ENCODE measurements at places on chromosomes 2 and 18.

DNA sequence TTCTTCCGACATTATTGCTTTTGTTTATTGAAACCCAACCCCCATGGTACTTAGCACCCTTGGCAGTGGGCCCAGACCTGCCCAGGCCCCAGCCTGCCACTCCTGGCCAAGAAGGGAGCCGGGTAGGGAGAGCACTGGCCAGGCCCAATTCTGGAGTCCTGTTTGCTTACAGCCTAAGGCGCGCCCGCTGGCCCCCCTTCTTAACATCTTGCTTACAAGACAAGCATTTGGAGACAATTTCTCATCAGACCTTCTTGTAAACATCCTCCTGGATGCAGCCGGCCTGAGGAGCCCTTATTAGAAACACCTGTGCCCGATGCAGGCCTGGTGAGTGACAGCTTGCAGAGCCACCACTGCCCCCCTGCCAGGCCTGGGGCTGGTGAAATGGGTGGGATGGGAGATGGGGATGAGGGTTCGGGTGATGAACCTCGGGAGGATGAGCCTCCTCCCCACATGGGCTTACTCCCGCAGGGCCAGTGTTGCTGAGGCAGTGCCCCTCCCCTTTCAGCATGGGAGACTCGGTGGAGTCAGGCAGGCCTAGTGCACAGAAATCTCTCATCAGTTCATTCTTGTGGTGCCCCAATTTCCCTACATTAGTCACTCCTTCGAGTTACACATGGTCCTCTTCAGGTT is 217.5 kb downstream of the CYP26B1 start:
- DNase-seq: no peak

GRCh38 chr2:226130192-226130591 is 669.4 kb downstream of the IRS1 start:
- DNase-seq: no peak

DNA sequence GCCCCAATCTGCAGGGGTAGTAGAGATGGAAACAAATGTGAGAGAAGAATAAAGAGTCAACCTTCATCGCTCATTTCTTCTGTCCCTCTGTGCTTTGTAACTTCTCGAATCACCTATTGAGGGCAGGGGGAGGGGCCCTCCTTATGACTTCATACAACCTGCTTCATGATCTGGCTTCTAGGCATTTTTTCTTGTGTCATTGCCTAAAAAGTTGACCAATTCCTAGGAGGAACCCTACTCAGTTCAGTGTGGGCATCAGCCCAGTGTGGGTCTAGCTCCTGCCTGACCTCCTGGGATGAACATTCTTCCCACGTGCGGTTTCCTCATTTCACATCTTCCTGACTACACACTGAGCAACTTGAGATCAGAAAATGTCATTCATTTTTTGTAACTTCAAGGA is 46.3 kb upstream of the CREB1 start:
- no peak for DNase-seq

- no peak for DNase-seq
These were observed 48.2 kb downstream of the DIS3L2 start for GRCh38 chr2:232009639-232010274.

GRCh38 chr2:223044092-223044836 is 7.7 kb upstream of the KCNE4 start:
- no peak for DNase-seq

DNA sequence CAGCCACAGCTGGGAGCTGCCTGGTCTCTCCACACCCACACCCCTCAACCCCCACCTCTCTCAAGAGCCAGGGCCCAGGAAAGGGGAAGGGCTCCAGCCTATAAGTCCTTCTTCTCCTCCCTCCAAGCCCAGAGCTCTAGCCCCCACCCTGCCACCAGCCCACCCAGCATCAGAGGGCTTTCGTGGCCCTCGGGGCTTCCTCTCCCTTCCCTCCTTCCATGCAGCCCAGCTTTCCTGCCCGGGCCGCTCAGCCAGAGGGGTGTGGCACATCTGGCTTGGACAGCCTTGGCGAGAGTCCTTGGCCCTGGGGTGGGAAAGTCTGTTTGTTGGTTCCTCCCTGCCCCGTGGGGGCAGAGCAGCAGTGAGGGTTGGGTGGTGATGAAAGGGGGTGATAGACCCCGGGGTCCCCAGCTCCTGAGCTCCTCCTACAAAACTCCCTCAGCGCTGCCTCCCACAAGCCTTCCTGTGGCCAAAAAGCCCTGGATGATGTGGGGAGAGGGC is 7.0 kb downstream of the TNS1 start:
- no peak for DNase-seq

GRCh38 chr2:224171226-224171625 is 132.1 kb upstream of the SERPINE2 start:
- no peak for DNase-seq

DNA sequence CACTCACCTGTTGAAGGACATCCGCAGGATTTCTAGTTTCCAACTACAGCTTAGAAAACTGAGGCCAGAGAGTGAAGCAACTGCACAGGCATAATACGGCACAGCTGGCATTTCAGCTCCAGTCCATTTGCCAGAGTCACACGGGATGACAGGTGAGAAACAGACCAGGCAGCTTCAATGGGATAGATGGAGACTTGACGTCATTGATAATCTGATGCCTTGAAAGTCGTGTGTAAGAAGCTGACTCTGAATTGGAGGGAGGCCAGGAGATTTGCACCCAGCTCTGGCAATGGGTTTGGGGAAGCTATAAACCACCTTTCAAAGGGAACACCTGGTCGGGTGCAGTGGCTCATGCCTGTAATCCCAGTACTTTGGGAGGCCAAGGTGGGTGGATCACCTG is 12.4 kb upstream of the DNMT3A start:
- no peak for DNase-seq

DNA sequence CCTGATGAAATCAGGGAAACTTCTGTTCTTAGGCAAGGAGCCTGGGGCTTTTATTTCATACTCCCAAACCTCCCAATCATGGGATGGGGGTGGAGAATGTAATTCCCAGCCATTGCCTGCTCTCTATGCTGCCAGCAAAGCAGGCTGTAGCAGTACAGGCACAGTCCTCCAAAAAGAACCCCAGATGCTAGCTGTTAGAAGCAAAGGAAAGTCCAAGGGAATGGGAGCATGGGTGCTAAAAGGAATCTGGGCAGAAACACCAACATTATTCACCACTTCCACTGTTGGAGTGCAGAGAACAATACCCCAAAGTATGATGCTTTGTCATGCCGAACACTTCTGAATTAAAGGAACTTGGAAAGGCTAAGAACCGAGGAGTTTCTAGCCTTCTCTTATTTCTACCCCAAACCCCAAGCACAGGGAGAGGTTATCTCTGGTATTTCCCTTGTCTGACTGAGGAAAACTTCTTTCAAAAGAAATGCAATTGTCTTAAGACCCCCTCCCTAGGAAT is 24.7 kb downstream of the MDH1 start:
- no peak for DNase-seq

- DNase-seq: no peak
These were observed 7.1 kb downstream of the PCBP1 start for GRCh38 chr2:70094171-70094977.

DNA sequence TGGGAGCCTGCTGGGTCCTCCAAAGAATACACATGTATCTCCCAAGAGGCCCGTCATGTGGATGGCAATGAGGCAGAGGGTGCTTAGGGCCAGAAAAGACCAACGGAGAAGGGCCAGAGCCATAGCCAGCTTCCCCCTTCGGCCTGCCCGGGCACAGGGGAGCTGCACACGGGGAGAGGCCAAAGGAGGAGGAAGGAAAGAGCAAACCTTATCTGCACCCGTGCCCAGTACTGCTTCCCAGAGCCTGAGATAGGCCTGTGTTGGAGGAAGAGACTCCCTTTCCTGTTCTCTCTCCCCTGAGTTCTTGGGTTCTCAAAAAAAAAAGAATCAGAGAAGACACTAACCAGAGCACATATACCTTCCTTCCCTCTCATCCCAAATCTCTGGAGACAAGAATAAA is 250.3 kb downstream of the ANAPC1 start:
- DNase-seq: no peak

DNA sequence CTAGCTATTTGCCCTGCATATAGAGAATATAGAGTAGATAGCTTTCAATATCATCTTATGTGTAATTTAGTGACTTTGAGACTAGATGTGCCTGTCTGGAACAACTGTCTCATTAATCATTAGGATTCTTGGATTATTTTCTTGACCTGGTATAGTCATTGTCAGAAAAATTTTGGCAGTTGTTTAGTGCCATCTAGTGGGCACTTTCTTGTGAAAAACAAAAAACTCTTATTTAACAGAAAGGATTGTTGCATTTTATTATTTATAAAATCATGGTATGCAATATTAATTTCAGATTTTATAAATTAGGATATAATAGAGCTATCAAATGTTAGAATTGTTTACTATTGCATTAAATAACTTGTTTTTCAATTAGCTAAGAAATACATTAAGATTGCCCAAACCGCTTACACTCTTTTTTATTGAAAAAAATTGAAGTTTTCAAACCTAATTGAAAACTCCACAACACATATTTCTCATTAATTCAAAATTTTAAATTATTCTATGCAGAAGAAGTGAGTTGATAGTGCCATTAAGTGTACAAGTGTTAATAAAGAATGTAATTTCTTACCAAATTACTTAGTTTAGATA is 80.3 kb downstream of the DYNAP start:
- DNase-seq: no peak

DNA sequence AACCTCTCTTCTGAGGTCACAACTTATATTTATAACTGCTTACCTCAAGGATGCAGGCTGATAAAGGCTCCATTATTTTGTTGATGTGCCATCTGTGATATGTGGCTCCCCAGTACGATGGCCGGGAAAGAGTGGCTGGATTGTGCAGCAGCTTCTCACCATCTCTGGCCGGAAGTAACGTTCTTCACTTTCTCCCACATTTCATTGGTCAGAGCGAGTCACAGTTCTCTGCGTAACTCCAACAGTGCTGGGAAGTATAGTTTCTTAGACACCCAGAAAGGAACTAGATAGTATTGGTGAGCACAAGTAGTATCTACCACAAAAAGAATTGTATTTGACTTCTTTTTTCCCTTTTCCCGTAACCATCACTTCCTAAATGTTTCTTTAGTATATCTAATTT is 28.7 kb downstream of the ZSWIM2 start:
- DNase-seq: no peak

- DNase-seq: no peak
These were observed 219.2 kb downstream of the FHOD3 start for GRCh38 chr18:36516726-36517125.
